Epithelial cell of umbilical artery (primary cell): ENCODE measurements at places on chromosomes 1 and 21. TPM values are rescaled to one million over a fixed set of nuclear protein-coding genes. Genes with fewer than 3 reads are reported as not detected.

Gene KMO
- total RNA-seq, result under 0.01 TPM in 1 of 2 replicates, not detected in the other

Gene OR14A16
- total RNA-seq, result not detected in 2 replicates

Gene IFI44L
- 31.2 and 745 TPM in 2 replicates for total RNA-seq

Gene VPS45
- total RNA-seq, result 23.1 and 32.5 TPM in 2 replicates

Gene SPRR2E
- total RNA-seq, result not detected in 2 replicates

Gene CFAP107
- not detected in 2 replicates for total RNA-seq

Gene SMIM1
- 3.2 TPM in 1 of 2 replicates, not detected in the other for total RNA-seq

Gene ZFP69B
- 3.2 and 3.6 TPM in 2 replicates for total RNA-seq

Gene ARHGAP30
- not detected in 2 replicates for total RNA-seq

Gene SELL
- 0.65 and 1.1 TPM in 2 replicates for total RNA-seq

Gene SH2D5
- total RNA-seq, result 0.32 and 0.46 TPM in 2 replicates
